ENCODE measurements at places on chromosomes 16 and 17.

- DNase-seq = no peak
Measured at GRCh38 chr17:78034429-78035091, 76.1 kb downstream of the TNRC6C start.

DNA sequence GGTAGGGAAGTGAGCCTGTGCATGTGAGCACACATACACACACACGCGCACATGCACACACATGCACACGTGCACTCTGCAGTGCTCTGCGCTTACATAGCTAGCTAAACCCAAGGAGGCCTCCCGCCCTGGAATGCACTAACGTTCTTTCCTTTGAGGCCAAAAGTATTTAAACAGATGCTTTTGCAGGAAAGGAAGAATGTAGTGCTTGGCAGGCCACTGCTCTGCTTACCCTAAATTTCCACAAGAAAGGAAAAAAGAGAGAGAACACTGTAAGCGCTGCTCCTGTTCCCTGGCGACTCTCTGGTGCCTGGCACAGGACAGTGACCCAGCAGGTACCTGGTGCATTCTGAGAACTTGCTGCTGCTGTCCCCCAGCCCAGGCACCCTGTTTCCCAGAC lies 31.3 kb upstream of the MRPS23 start:
- DNase-seq = no peak

DNA sequence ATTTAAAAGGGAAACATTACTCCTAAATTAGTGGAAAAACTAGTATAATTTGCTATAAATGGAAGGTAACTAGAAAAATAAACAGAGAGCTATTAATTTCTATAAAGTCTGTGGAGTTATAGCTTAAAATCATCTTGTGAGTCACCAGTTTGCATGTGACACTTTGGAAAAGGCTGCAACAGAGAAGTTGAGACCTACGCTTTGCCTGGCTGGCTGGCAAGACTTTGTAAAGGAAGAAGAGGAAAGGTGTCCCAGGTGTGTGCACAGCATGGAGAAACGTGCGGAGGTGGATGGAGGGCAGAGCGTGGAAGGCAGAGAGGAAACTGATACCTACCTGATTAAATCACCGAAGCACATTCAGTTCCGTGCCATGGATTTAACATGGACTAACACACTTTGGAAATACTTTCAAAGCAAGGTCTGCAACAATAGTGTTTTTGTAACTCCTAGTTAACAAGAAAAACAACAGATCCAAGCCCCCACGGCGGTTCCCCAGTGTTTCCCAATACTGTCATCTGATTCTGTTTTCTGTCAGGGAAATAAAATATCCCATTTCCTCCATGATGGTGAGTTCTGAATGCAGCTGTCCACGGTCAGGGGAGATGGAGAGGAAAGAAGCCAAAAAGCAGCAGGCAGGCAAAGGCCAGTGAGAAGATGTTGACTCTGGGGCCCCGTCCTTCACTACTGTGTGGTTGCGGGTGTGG lies 134.8 kb downstream of the XYLT1 start:
- DNase-seq = no peak

DNA sequence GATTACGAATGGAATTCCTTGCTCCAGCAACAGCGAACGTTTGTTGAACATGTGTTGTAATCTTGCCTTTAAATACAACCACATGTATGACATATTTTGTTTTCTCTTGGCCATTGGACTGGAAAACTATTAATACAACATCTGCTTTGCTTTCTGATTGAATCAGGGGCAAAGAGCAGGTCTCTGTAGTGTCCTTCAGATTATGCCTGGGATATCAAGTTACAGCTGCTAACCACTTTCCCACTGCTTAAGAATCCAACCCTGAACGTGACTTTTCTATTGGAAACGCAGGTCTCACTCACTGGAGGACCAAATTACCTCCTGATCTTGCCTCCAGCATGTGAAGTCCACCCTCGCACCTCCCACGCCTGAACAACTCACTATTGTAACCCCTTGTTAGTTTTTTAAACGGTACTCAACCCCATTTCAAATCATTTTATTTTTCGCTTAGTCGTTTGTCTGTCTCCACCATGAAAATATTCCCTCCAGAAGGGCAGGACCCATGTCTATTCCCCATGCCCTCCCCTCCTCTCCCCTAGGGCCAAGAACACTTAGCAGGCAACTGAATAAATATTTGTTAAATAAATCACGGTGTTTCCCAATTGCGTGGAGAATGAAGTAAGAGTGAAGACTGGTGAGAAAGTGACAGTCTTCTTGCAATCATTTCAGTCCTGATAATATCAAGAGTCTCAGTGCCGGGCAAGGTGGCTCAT lies 57.4 kb upstream of the MRTFB start:
- no peak for DNase-seq

- no peak for DNase-seq
Measured at GRCh38 chr17:43312011-43312410, 78.2 kb upstream of the RNU2-1 start.

DNA sequence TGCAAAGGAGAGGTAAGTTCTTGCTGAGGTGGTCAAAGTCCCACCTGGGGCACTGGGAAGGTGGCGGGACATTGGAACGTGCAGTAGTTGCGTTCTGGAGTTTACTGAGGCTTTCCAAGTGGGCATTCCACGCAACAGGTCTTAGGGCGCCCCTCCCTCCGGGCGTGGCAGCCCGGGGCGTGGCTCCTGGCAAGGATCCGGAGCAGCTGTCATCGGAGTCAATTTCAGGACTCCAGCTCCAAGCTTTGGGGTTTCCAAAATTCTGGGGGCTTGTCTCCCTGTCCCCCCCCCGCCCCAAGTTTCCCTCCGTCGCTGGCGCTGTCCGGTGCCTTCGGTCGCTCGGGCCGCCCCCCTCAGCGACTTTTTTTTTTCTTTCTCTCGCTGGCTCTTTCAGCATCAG lies 43.1 kb upstream of the AMZ2 start:
- DNase-seq = no peak

DNA sequence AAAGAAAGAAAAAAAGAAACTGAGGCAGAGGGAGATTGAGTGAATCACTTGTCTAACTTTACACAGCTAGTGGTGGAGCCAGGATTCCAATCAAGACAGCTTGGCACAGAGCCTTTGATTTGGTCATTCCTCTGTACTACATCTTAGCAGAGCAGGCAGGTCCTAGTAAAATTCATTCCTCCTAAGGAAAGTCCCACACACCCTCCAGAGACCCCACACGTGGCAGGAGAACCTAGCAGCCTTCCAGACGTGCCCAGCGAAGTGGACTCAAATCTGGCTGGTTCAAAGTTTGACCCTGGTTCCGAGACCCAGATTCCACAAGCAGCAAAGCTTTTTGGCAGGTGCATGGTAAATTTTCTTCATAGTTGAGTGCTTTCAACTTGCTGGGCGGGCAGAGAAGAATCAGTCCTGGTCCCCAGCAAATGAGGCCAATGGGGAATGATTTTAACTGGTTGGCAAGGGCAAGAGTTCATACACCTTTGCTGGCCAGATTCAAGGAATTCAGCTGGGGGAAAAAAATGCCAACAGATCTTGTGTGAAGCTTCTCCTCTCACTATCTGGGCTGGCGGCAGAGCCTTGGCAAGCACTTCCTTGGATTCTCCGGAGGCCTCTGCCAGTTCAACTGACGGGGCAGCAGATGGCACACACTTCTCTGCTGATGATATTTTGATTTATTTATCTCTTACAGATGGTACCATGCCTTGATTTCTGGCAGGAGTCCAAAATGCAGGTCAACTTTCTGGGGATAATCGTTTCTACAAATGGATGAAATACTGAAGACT lies 82.4 kb downstream of the GSG1L start:
- DNase-seq = no peak

DNA sequence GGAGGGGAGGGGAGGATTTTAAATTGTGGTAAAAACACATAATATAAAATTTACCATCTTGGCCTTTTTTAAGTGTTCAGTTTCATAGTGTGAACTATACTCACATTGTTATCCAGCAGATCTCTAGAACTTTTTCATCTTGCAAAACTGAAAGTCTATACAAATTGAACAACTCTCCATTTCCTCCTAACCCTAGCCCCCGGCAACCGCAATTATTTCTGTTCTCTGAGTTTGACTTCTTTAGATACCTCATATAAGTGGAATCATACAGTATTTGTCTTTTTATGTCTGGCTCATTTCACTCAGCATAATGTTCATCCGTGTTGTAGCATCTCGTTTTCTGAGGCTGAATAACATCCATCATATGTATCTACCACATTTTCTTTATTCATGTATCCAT lies 30.0 kb upstream of the MRTFB start:
- DNase-seq = no peak

DNA sequence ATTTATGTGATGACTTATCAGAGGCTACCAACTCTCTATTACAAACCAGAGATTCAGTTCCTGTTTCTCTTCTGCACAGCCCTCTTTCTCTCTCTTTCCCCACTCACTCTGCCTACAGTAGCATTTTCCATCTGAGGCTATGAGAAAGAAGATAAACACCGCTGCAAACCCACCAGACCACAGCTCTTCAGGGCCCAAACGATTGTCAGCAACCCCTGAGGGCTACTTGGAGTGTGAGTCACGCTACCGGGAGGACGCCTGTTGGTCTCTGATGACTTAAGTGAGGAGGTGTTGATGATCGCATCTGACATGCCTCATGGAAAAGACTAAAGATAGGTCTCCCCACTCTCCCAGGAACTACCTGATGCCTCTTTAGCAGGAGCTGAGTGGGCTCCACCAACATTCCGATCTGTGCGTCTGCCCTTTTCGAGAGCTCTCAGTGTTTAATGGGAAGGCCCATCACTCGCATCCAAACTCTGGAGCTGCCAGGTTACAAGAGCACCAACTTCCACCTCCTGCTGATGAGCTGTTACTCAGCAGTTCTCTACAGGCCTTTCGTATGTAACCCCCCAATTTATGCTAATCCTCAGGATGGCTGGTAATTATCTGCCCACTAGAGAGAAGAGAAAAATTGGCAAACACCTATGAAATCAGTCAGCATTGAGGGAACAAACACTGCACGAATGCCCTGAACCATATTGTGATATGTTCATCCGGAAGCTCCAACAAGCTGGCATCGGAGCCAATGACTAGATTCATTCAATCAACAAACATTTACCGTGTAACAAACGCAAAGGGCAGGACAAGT lies 9.2 kb downstream of the GRIN2A start:
- DNase-seq = no peak

DNA sequence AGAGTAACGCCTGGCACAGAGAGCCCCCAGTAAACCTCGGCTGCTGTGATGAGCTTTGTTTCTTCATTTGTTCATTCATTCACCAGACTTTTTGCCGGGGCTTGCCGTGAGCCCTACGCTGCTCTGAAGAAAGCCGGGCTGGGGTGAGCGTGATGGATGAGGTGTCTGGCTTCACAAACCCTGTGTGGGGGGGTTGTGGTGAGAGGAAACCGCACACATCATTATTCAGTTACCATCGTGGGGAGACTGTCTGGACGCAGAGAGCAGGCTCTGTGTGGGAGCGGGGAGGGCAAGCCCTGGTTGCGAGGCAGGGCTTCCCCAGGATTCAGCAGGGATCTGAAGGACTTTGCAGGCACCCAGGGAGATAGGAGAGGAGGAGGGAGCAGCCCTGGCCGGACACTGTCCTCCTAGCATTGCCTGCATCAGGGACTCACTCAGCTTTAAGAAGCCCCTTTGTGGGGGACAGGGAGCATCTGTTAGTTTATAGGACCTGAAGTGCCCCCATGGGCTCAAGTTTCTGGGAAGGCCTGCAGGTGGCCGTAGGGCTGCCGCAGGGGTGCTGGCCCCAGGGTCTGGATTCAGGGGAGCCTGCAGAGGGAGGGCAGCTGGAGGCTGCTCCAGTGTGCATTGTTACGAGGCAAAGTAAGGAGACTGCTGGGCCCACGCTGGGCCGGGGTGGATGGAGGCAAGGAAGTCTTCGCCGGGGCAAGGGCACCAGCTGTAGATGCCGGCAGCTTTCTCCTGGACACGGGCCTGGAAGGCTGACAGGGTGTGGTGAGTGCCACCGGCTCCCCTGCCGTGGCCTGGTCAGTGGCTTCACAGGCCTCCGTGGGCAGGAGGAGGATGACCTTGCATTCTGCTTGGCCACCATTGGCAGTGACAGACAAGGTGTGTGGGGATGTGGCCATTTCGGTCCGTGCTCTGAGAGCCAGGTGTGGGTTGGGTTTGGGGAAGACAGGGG lies 334.5 kb downstream of the SEC14L1 start:
- peak; percentile 54 for DNase-seq

DNA sequence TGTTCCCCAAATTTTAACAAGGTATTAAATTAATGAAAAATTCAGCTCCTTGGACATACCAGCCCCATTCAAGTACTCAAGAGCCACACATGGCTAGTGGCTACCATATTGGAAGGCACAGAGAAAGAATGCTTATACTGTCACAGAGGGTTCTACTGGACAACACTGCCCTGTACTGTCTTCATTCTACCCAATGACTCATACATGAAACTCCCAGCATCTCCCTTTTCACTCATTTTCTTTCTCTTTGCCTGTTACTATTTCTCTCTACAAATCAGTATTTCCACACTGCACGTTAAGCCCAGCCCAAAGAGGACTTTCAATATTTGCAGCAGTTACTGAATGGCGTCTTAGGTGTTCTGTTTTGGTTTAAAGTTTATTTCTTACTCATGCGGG lies 72.1 kb upstream of the RCVRN start:
- no peak for DNase-seq

GRCh38 chr17:65370669-65371131 lies 190.7 kb downstream of the AXIN2 start:
- DNase-seq = no peak

DNA sequence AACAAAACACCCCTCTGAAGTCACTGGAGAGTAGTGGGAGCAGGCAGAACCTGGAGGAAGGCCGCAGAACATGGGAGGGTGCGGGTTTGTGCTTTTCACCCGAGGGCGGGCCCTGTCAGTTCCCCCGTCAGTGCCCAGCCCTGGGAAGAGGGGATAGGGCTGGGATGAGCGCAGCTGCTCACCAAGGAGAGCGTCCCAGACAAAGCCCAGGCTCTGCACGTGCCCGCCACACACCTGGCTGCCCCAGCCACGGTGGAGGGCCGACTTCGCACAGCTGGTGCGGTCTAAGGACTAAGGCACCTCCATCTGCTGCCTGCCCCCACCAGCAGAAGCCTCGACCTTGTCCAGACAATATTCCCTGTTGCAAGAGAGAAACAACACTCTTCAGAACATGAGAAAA lies 39.5 kb downstream of the ZCCHC14 start:
- no peak for DNase-seq

DNA sequence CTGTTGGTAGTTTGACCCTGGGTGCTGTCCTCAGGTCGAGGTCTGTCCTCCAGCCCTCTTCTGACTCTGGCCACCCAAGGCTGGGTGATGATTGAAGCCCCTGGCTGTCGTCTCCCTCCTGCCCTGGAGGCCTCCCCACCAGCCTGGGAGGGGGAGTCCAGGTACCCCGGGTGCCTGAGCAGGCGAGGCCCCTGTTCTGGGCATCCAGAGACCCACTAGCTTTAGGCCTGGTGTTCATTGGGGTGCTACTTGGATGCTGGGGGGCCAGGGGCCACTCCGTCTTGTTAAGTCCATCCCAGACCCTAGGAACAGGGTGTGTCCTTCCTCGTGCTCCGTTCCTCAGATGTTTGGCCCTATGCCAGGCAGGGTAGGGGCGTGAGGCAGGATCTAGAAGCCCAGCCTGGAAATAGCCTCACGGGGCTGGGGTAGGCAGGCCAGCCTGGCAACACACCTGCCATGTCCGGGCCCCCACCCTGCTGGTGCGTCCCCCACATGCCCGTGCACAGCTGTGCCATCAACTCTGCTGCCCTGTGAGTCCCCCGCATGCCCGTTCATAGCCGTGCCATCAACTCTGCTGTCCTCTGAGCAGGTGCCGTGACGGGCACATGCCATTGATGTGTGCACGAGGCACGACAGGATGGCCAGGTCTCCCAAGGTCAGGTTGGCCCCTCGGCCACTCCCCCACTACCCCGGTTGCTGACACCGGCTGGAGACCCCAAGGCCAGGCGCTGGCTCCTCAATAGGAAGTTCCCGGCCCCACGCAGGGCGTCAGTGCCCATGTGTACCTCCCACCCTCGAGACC lies 36.9 kb downstream of the GINS2 start:
- DNase-seq = no peak
